ENCODE measurements at places on chromosomes 13 and 19. TPM values are rescaled to one million over a fixed set of nuclear protein-coding genes. Genes with fewer than 3 reads are reported as not detected.

The FSTL3 gene
- total RNA-seq = 13.8 TPM

The IZUMO1 gene
- total RNA-seq = 1.0 TPM

The SPRY2 gene
- 136 TPM for total RNA-seq

The CGB5 gene
- total RNA-seq = not detected

GRCh38 chr13:43289470-43290255, 266.3 kb downstream of the DNAJC15 start:
- H3K4me3 ChIP-seq = no peak overlapping the region
- no peak overlapping the region for H3K27ac ChIP-seq
- DNase-seq = no peak

- no peak for DNase-seq
- no peak overlapping the region for H3K27ac ChIP-seq
- peaks cover 34% of the 10 kb centered on the region for H3K36me3 ChIP-seq
- peaks cover 17% of the 10 kb centered on the region for H3K4me1 ChIP-seq
- H3K27me3 ChIP-seq = no peaks in the 10 kb centered on the region
- H3K4me3 ChIP-seq = no peak overlapping the region
Measured at GRCh38 chr19:3980353-3981251, 4.7 kb downstream of the EEF2 start.
